ENCODE measurements at places on chromosomes 6 and 20.
A peak's percentile ranks its signal among the peaks of the same experiment; 100 is the strongest.

DNA sequence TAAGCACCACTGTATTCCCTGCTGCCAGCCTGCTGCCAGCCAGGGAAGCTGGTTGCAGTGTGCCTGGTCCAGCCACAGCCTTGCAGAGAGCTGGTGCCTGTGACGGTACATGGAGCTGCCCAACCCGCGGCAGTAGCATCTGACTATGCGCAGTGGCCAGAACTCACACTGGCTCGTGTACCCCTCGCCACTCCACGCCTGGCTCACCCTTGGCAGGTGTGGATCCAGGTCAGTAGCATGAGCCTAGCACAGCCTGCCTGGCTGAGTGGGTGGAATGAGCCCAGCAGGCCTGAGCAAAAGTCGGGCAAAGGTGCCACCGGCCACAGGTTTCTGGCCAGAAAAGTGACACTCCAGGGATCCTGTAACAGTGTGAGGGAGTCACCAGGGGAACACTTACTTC lies 361.7 kb upstream of the MAP3K7 start:
- DNase-seq = no peak

DNA sequence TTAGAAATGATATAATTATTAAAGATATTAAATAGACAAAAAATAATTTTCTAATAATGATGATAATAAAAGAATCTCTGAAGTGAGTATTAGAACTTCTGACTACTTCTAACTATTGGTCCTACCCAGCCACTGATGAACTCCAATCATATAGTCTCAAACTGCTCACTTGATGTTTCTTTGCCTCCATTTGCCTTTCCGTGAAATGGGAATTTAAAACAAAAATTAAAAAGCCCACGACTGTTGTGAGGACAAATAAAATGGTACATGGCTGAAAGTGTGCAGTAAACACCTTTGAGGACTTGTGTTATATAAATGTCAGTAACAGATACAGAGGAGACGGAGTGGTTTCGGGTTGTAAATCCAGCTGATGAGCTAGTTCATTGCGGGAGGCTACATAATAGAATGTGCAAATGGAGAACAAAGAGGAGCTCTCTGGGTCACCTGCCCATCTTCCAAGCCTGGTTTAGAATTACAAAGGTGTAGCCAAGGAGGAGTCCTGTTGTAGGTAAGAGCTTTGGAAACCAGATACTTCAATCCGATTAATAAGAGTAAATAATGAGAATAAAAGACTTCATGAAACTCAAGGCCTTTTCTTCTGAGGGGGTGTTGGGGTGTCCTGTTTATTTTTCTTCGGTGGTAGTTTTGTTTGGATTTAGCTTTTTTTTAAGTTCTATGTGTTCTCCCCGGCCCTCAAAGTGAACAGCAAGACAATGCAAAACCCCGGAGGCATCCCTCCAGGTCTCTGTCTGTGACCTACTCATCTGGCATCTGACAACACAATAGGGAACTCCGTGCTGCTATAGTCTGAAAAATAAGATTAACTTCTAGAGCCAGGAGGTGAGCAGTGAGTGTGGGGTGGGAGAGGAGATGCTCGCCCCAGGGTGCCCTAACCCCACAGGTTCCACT lies 4.4 kb upstream of the PXDC1 start:
- DNase-seq = no peak

GRCh38 chr20:35171438-35171752 lies 477 bp upstream of the PROCR start:
- no peak for DNase-seq

DNA sequence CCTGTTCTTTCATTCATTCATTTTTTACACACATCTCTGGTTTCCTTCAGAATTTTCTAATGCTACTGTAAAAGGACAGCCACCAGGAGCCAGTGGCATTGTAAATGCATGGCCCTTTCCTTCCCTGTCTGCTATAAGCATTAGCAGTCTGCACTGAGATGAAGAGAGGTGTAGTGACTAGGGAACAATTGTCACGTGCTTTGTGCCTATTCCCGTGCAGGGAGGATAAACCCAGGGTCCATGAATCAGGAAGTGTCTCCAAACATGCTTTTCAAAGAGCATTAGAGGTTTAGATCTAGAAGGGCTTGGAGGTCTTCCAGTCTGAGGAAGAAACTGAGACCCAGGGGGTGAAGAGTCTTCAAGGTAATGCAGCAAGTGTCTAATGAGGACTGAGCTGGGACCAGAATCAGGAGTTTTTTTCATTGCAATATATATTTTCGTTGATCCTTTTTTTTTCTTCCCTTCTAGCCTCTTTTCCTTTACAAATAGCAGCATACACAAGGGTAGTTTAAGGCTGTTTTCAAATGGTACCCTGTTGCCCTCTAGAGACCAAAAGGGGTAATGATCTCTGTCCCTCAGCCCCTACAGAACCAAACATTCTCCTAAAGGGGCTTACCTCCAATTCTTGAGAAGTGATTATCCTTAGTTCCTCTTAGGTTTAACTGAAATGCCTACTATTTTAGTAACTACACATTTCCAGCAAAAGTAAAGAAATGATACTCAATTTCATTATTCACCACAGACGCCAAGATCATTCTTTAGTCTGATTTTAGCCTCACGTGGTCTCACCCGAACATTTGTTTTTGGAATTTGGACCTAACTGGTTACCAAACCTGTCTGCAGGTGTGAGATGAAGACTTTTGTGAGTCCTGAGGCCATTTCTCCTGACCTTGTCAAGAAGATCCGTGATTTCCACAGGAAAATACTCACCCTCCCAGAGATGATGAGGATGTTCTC lies 6.6 kb downstream of the TRIM15 start:
- peak; percentile 65 for DNase-seq

GRCh38 chr6:164290101-164290500 lies 875.6 kb downstream of the QKI start:
- no peak for DNase-seq

DNA sequence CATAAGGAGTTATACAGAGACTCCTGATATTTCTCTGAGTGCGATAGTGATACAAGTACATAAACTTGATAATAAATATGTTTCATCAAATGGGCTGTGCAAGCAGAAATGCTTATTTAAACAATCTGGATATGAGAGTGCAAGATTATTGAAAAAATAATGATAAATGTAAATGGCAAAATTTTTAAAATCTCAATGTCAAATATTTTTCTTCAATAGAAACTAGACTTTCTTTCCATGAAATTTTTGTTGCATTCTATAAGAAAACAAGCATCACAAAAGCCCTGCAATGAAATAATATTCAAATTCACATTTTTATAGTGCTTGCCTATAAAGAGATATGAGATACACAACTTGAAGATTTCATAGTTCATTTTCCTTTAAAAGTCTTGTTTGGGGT lies 2.7 kb downstream of the PACRG start:
- DNase-seq = no peak

GRCh38 chr20:59232618-59233017 lies 67.8 kb upstream of the EDN3 start:
- no peak for DNase-seq

- no peak for DNase-seq
These were observed 50.0 kb downstream of the GJA10 start for GRCh38 chr6:89944181-89944755.

- no peak for DNase-seq
These were observed 554 bp upstream of the LAMA4 start for GRCh38 chr6:112254921-112255320.

DNA sequence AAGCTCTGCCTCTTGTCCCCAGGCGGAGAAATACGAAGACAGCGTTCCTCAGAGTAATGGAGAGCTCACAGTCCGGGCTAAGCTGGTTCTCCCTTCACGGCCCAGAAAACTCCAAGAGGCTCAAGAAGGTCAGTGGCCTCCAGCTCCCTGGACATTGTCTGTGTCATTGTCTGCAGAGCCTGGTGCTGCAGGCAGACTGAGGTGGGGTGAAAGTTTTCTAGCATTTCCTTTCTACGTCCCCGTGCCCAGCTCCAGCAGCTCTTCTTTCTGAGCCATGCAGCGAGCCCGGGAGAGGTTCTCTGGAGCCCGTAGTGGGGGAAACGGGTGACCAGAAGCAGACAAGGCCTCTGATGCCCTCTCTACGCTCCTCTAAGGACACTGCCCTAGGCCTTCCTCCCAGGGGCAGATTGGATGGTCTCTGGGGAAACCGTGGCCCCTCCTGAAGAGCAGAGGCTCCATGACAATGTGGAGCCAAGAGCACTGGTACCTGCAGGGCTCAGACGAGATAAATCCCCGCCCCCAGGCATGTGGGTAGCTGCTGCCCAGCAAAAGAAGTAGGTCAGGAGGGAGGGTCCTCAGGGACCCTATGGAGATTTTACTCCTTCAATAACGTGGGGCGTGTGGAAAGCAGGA lies 58.4 kb downstream of the EZR start:
- no peak for DNase-seq

- DNase-seq = peak; percentile 48
These were observed 507.3 kb upstream of the CITED2 start for GRCh38 chr6:139881728-139882211.

DNA sequence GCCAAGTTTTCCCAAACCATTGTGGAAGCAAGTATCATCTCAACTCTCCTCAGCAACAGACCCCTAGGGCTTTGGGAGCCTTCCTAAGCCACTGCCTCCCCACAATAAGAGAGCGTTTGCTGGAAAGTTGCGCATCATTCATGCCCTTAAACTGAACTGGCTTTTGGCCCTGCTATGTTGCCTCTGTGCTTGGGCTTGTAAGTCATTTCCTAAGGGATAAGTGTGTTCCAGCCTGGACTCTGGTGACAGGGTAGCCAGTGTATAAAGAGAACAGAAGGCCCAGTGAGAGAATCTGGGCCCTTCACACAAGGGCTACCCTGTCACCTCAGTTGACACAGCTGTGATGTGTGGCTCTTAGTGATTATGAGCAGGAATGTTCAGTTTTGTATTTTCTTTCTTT lies 77.8 kb downstream of the COL9A1 start:
- no peak for DNase-seq

- DNase-seq = no peak
These were observed 726.6 kb downstream of the RFPL4B start for GRCh38 chr6:113073611-113074191.

DNA sequence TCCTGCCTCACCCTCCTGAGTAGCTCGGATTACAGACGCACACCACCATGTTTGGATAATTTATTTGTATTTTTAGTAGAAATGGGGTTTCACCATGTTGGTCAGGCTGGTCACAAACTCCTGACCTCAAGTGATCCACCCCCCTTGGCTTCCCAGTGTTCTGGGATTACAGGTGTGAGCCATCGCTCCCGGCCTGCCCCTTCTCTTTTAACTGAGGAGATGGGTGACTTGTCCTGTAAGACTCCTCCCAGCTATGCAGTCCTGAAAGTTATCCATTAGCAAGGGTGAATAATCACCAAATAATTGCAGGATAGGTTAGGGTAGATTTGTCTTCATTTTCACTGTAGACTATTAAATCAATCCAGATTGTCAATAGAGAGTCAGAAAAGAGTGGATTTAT lies 40.5 kb upstream of the JARID2 start:
- DNase-seq = no peak

DNA sequence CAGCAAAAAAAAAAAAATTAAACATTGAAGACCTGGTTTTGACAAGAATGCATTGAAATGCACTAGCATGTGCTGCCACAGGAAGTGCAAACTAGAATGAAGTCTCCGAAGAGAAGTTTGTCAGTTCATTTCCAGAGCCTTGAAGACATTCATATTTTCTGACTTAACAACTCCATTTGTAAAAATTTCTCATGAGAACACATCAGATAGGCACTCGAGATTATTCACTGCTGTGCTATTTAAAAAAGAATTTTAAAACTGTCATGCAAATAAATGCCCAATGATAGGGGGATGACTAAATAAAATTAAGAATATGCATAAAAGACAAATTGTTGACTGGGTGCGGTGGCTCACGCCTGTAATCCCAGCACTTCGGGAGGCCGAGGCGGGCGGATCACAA lies 394.6 kb upstream of the JARID2 start:
- DNase-seq = no peak

DNA sequence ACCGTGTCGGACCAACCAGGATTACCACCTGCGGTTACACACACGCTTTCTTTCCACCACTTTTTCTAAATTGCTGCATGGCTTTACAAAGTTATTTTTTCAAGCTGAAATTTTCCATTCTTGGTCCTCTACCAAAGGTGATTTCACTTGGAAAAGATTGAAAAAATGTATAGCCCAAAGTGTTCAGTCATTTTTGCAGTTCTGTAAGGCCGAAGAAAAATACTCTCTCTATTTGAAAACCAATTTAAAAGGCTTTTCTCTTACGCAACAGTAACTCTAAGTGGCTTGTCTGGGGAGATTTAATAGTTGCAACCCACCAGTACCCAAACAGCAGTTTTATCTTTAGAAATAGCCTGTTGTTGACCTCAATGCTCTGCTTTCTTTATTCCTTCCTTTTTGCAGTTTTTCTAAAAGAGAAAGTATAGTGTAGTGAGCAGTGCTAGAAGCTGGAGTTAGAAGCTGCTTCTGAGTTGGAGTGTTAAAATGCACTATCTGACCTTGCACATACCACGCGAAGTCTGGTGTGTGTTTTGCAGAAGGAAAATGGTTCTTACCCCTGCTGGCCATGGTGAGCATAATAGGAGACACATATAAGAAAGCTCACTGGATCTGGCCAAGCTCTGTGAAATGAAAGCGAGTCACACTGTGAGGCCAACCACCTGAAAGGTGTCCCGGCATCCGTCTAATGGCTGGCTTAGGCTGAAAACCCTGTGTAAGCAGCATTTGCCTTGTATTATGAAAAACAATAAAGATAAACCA lies 271.6 kb upstream of the PRND start:
- peak; percentile 27 for DNase-seq

- DNase-seq = no peak
These were observed 150.1 kb downstream of the COL9A1 start for GRCh38 chr6:70152786-70153185.

- no peak for DNase-seq
These were observed 329.6 kb downstream of the GRIK2 start for GRCh38 chr6:101722991-101723579.

DNA sequence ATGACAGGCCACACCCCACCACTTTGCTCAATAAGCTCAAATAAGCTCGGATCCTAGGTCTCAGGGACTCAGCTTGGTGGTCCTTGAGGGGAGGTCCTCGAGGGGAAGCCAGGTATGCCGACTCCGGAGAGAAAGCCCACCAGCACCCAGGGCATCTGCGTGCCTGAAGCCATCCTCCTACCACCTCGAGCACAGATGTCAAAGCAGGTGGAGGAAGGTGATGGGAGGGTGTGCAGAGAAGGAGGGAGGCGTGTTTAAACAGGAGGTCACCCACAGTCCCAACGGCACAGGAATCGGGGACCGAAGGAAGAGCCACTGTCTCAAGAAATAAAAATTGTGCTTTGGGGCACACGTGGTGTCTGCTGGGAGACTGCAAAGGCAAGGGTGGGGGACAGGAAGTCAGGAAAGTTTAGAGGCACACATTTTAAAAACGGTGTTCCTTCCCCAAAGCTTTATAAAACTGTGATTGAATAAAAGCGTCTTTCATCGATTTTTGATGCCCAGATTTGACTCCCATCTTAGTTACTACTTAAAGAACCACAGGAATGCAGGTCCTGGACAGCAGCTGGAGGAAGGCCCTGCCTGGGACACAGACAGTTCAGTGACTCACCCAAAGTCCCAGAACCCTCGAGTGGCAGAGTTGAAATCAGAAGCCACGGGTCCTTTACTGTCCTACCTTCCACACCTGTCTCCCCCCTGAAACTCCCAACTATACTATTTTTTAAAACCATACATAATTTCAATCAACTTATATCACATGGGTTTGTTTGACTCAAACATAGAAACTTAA lies 221.0 kb upstream of the PDE10A start:
- no peak for DNase-seq

Data from HEK293T (cell line).